ENCODE measurements at places on chromosomes 5 and 9.

DNA sequence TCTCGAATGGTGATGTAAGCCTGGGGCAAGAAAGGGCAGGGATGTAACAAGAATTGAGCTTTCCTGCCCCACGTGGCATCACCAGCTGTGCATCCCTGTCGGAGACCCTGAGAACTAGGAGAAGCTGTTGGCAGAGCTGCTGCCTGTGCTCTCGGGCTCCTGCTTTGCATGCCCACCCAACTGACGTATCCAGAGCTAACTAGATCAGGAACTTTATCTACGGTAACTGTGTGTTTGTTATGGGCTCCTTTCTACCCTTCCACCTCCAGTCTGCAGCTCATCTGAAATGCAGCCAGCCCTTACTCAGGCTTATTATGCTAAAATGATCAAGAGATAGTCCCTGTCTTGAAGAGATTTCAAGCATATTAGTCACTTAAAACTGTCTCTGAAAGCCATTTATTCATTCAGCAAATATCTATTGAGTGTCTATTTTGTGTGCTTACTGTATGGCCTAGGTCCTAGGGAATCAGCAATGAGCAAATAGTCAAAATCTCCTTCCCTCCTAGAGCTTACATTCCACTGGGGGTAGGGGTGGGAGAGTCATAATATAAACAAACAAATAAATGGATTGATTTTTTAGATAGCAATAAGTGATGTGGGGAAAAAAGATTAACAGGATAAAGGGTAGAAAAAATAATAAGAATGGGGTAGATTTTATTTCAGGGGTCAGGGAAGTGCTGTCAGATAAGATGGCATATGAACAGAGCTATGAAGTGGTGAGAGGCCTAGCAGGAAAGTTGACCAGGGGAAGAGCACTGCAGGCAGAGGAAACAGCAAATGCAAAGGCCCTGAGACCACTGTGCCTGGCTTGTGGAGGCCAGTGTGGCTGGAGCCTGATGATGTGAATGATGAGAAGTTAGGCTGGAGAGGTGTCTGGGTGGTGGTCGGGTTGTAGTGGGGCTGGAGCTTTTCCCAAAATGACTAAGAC lies 118.2 kb downstream of the GALNT10 start:
- DNase-seq = no peak

DNA sequence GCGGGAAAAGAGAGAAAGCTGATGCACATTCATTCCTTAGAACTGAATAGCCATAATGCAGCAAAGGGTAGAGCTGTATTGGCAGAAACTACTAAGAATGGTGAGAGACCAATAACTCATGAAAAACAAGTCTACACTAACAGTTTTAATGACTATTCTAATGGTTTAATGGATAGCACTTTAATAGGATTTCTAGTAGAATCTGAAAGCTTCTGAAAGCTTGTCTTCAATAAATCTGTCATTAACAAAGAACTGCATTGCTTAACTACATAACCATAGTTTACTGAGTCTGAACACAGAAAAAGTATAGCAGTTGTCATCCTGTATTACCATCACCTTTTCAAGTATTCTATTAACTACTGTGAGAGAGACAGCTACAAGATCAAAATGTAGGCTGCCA lies 617.8 kb upstream of the DMAC1 start:
- DNase-seq = no peak

GRCh38 chr5:171968531-171968930 lies 37.9 kb downstream of the FBXW11 start:
- DNase-seq = no peak

DNA sequence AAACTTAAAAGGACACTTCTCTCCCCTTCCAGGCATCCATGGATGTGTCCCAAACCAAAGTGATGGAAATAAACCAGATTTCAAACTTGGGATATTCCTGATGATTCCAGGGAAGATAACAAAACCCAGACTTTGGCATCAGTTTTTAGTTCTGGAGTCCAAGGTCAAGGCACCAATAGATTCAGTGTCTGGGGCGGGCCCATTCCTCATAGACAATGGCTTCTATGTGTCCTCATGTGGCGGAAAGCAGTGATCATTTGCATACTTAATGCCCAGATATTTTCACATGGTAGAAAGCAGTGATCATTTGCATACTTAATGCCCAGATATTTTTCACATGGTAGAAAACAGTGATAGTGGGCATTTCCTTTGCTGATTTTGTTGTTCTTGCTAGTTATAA lies 151.4 kb upstream of the DAP start:
- DNase-seq = no peak

GRCh38 chr9:36074870-36075532 lies 38.3 kb downstream of the RECK start:
- no peak for DNase-seq

- DNase-seq = no peak
These were observed 113.8 kb downstream of the ZNF462 start for GRCh38 chr9:106976772-106977171.

DNA sequence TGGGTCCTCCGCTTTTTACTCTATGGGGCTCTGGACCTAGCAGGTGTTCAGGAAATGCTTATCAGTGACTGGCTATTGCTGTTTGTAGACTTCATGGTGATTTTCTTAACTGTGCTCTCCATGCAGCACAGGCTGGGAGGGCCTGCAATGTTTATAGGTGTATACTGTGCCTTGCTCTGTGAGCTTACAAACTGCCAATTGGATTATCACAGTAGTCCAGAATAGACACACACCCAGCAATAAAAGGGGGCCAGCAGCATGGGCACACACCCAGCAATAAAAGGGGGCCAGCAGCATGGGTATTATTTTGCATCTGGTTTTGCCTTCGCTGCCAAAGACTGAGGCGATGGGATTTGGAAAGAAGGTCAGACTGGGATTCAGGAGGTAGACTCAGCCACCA lies 100.0 kb downstream of the CRB2 start:
- DNase-seq = no peak

- DNase-seq = no peak
These were observed 1.3 kb downstream of the BARHL1 start for GRCh38 chr9:132583584-132584304.

DNA sequence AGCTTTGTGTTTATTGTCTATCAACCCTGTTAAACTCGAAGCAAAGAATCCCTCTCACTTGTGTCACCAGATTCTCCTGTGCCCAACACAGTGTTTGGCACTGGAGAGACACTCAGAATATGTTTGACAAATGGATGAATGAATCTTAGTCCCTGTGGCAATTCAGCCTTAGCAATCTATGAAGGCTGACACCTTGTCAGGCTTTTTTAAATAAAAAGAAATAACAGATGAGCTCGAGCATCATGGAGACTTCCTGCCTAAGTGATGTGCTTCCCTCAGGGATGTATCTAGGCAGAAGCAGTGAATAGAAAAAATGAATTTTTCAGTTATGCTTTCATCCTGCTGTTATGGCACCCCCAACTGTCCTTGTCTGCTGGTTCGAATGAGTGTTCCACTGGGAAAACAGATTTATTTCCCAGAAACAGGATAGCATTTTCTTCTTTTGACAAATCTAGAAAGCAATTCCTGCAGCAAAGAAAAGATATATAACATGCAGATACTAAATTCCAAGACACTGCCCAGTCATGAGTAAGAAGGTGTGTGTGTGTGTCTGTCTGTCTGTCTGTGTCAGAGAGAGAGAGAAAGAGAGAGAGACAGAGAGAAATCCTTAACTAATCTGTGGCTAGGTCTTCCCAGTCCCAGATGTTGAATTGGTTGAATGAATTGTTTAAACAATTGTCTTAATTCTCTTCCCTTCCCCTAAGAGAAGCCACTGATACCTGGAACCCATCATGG lies 16.7 kb downstream of the MAMDC2 start:
- no peak for DNase-seq

GRCh38 chr5:13188371-13188770 lies 756.1 kb downstream of the DNAH5 start:
- DNase-seq = no peak

GRCh38 chr9:70910598-70910997 lies 210.8 kb downstream of the TRPM3 start:
- DNase-seq = no peak

GRCh38 chr9:82332018-82332773 lies 343.6 kb downstream of the SPATA31D1 start:
- no peak for DNase-seq
